Activated CD8-positive, alpha-beta T cell treated with anti-CD3 and anti-CD28 coated beads for 36 hours (primary cell): ENCODE measurements at places on chromosomes 5 and 9. TPM values are rescaled to one million over a fixed set of nuclear protein-coding genes. Genes with fewer than 3 reads are reported as not detected.

FCHO2 gene
- 1.0 TPM for total RNA-seq

ALDH1A1 gene
- not detected for total RNA-seq

GPSM1 gene
- 8.8 TPM for total RNA-seq

IFNB1 gene
- total RNA-seq: 1.1 TPM

CARTPT gene
- not detected for total RNA-seq

SARDH gene
- total RNA-seq: 5.6 TPM

- DNase-seq: no peak
- no peak overlapping the region for H3K27ac ChIP-seq
- no peaks in the 10 kb centered on the region for H3K27me3 ChIP-seq
Observed at GRCh38 chr5:136061630-136062365, 33.0 kb downstream of the TGFBI start.

DNA sequence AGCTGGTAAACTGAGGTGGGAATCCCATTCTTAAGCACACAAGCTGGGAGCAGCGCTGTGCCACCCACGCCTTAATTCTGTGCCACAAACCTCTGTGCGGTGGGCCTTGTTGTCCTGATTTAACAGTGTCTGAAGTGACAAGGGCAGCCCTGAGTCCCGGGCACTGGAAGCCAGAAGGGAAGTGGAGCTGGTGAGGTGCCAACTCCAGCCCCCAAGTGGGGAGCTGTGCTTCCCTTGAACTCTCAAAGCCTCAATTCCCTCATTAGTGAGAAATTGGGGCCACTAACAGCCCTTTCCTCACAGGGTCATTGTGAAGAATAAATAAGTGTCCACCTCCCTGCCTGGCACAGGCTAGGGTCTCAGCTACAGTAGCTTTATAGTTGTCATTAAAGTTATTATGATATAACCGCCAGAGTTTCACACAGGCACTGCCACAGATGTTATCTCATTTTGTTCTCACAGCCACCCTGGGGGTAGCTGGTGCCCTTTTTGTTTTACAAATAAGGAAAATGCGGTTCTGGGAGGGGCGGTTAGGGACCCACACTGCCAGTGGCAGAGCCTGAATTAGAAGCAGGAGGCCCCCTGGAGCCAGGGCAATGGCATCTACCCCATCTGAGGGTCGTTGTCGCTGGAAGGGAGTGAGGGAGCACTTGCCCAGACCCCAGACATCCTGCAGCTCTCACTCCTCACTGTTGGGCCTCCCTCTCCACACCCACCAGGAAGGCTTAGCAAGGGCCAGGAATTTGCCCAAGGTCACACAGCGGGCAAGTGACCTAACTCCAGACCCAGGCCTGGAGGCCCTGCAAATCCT is 2.1 kb upstream of the TLX3 start:
- no peak overlapping the region for H3K27ac ChIP-seq
- peaks cover 9% of the 10 kb centered on the region for H3K4me1 ChIP-seq
- no peak overlapping the region for H3K4me3 ChIP-seq
- DNase-seq: no peak
- H3K27me3 ChIP-seq: peaks cover 62% of the 10 kb centered on the region
- H3K36me3 ChIP-seq: no peaks in the 10 kb centered on the region
